Activated naive CD8-positive, alpha-beta T cell treated with anti-CD3 and anti-CD28 coated beads for 36 hours (primary cell): ENCODE measurements at places on chromosomes 13 and 19.

GRCh38 chr19:3670796-3671679 lies 29.2 kb downstream of the PIP5K1C start:
- peak; percentile 76 for DNase-seq

- DNase-seq, result peak; percentile 50
These were observed 72.4 kb downstream of the STK24 start for GRCh38 chr13:98504371-98504963.

DNA sequence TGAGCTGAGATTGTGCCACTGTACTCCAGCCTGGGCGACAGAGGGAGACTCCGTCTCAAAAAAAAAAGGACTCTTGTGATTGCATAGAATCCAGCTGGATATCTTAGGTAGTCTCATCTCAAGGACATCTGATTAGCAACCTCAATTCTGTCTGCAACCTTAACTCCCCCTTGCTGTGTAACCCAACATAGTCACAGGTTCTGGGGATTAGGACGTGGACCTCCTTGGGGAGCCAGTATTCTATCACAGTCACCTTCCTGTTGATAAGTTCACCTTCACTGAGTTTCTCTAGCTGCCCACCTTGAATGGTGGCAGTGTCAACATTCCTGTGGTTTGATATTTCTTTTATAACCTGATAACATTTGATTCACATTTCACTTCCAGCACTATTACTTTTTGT lies 27.2 kb downstream of the GPR18 start:
- no peak for DNase-seq

DNA sequence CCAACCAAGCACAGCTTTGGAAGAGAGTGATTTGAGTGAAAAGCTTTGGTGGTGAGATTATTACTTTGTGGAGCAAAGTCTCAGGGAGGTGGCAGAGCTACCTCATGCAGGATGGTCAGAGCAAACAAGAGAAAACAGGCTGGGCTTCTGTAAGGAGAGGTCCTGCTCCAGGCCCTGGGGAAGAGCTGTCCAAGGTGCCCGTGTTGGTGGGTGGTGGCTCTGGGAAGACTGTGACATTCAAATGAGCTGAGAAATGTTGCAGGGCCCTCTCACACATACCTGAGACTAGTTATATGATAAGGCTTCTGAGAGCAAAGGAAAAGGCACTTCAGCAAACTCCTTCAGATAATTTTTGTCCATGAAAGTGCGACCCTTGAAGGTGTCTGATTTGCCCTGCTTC lies 205.5 kb upstream of the SOX21 start:
- no peak for DNase-seq

DNA sequence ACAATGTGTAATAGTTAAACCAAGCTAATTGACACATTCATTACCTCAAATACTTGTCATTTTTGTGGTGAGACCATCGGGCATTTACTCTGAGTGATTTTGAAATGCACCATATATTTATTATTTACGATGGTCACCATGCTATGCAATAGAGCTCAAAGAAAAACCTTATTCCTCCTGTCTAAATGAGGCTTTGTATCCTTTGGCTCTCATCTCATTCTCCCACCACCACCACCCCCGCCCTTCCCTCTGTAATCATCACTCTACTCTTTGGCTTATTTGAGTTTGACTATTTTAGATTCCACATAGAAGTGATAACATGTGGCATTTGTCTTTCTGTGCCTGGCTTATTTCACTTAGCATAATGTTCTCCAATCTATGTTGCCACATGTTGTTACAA lies 124.9 kb downstream of the CYSLTR2 start:
- no peak for DNase-seq

DNA sequence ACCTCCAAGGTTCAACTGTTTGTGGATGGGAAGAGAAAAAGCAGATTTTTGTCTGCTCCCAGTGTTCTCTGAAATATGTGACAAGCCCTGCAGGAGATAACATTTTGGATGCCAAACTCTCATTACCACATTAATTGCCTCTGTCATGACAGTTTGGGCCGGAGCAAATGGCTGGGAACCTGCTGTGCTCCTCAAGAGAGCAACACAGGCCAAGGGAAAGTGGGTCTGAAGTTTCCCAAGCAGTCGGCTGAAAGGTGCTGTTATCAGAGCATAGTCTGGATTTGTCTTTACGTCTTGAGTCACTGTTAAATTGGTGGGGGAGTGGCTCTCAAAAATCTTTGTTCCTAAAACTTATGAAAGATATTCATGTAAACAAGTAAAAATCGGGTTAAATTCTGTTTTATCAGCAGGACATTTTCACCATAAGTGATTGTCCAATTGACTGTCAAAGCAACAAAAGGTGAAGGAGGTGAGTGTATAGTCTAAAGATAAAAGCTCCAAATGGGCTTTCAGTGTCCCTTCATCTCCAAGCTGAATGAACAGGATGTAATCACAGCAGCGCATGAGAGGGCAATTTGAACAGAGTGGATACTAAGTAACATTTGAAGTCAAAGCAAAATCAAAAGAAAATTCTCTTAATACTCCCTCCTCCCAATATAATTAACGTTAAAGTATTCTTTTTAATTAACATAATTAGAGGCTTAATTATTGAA lies 844.8 kb downstream of the PCDH17 start:
- DNase-seq, result no peak

DNA sequence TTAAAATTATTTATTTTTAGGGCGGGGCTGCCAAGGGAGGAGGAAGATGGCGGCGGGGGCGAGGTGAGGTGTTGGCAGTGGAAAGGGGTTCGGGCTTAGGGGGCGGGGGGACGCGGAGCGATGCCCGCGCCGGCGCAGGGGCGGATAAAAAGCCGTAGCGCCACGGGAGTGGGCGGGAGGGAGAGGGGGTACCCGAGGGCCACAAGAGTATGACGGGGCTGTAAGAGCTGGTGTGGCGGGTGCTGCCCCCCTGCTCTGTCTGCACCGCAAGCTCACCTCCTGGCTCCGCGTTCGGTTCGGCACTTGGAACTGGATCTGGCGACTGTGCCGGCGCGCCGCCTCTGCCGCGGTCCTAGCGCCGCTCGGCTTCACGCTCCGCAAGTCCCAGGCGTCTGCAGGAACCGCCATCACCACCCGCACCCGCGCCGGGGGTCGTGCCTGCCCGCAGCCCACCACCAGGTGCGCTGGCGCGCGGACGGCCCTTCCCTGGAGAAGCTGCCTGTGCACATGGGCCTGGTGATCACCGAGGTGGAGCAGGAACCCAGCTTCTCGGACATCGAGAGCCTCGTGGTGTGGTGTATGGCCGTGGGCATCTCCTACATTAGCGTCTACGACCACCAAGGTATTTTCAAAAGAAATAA lies 265.2 kb upstream of the SGCG start:
- DNase-seq, result no peak

DNA sequence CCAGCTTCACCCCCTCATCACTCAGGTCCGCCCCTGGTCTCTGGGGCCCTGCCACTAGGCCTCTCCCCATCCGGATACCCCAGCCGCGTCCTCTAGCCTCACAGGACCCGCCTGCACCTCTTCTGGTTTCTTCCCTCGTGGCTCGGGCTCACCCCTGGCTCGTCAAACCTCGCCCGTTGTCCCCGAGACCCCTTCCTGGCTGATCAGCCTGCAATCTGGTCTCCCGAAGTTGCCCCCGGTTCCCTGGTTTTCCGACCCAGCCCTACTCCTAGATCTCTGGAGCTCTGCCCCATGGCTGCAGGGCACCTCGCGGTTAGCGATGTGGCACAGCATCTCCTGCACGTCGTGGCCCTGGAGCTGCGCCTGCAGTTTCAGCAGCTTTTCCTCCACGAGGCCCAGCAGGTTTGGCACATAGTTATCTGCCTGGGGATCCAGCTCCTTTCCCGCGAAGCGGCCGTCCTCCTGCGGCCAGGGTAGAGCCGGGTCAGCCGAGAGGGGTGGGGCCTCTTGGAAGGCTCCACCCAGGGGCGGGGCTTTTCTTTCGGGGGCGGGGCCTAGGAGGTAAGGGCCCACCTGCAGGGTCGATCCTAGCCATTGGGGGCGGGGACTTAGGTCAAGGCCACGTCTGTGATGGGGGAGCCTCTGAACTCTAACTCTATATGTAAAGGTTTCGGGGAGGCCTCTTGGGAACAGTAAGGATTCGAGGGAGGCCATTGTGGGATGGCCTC lies 2.4 kb upstream of the RGL3 start:
- peak; percentile 43 for DNase-seq

- DNase-seq, result no peak
These were observed at the start of gene LHB for GRCh38 chr19:49017041-49017665. TSS of gene LHB (minus strand) at chr19:49017091. CDS start at chr19:49017081, 10 bp downstream.

DNA sequence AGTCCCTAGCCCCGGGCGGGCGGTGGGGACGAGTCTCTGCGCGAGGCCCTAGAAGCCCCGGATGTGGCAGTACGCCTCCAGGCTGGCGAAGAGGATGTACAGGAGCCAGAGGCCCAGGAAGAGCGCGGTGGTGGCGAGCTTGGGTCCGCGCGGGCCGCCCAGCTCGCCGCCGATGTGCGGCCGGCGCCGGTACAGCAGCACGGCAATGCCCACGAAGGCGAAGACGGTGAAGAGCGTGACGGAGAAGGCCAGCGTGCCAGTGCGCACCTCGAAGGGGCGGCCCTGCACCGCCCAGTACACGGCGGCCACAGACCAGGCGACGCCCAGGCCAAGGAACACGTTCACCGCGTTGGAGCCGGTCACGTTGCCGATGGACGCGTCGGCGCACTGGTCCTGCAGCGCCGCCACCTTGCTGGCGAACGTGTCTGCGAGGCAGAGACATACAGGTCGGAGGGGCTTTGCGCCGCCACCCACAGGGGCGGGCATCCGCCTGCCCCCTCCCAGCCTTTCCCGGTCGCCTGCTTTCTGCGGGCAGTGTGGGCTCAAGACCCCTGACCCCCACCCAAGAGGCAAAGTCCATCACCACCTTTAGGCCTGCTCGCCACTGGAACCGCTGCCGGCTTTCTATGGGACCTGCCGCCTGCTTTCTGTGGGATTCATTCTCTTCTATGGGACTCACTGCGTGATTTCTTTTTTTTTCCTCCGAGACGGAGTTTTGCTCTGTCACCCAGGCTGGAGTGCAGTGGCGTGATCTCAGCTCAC lies 10.9 kb upstream of the MEIS3 start:
- peak; percentile 47 for DNase-seq

DNA sequence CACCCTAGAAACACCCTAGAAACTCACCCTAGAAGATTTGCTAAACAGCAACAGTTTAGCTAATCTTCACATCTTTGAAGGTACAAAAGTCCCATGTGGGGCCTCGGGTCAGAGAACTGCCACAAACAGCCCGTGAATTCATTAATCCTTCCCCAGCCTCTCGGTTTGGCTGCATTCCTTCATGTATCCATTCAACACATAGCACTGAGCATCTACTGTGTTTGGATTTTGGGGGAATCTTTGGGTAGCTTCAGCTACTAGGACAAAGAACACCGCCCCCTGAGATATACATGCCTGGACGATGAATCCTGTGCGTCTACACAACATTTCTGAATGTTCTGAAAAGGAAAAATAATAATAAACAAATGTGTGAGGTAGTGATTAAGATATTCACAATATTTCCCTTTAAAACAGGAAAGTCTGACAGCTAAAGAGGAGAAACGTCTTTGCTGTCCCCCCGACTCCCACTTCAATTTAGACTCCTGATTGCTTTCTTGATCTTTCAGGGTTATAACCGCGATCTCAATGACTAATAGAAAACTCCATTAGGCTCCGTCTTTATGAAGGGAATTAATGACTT lies 63.5 kb downstream of the ALOX5AP start:
- no peak for DNase-seq

- DNase-seq, result no peak
These were observed 212.2 kb downstream of the NHLRC3 start for GRCh38 chr13:39250440-39250839.

- no peak for DNase-seq
These were observed 1776.2 kb downstream of the PCDH9 start for GRCh38 chr13:65453982-65454381.

GRCh38 chr19:21604351-21604926 lies 99.0 kb downstream of the ZNF429 start:
- DNase-seq, result no peak

GRCh38 chr13:44523146-44524015 lies 52.7 kb downstream of the TSC22D1 start:
- DNase-seq, result no peak

GRCh38 chr19:54158812-54159351 lies 639 bp downstream of the LENG1 start:
- peak; percentile 57 for DNase-seq

DNA sequence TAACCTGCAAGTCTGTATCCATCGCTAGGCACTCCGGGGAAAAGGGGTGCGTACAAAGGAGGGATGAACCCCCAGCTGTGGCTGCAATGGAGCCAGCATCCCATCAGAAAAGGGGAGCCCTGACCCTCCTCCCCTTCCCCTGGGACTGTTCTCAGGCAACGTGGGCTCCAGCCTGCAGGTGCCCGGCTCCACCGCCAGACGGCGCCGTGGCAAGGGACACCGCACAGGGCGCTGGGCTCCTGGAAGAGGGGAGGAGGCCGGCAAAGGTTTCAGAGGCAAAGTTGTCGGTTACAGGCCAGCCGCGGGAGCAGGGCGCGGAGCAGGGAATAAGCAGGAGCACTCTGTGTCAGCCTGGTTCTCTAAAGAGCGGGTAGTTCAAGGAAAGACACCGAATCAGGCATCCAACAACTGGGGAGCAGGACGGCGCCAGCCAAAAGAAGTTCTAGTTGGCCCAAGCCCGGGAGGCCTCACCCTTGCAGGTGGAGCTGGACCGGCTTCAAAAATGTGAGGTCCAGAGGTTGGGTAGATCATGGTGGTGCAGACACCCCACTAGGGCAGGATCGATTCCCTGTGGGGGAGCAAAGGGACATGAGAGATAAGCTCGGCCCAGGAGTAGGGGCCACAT lies 53.0 kb upstream of the ATP12A start:
- no peak for DNase-seq

DNA sequence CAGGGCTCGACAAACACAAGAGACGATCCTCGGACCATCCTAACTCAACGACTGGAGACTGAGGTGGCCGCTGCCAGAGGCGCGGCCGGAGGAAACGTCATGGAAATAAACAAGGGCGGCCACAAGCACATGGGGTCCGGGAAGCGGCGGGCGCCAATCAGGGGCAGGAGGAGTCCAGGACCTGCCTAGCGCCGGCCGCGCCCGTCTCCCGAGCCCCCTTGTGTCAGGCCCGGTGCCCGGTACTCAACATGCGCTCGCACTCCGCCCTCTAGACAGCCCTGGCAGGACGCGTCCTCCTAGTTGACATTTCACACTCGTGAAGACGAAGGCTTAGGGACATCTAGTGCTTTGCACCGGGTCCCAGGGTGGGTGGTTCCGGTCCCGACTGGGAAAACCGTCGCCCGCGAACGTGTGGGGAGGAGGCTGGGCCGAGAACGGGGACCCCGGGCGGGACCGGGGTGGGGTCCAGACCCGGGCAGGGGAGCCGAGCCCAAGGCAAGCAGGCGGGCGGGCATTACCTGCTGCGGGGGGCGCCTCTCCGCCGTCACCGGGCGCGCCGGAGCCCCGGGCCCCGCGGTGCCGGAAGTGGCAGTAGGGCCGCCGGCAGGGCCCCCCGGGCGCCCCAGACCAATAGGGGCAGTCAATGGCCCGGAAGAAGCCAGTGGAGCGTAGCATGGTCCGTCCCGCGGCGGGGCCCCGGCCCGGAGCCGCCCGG lies 442 bp downstream of the REXO1 start:
- peak; percentile 61 for DNase-seq
